Lower lobe of right lung (tissue), 2 donors: ENCODE measurements at places on chromosomes 12 and 14. TPM values are rescaled to one million over a fixed set of nuclear protein-coding genes. Genes with fewer than 3 reads are reported as not detected.

DNA sequence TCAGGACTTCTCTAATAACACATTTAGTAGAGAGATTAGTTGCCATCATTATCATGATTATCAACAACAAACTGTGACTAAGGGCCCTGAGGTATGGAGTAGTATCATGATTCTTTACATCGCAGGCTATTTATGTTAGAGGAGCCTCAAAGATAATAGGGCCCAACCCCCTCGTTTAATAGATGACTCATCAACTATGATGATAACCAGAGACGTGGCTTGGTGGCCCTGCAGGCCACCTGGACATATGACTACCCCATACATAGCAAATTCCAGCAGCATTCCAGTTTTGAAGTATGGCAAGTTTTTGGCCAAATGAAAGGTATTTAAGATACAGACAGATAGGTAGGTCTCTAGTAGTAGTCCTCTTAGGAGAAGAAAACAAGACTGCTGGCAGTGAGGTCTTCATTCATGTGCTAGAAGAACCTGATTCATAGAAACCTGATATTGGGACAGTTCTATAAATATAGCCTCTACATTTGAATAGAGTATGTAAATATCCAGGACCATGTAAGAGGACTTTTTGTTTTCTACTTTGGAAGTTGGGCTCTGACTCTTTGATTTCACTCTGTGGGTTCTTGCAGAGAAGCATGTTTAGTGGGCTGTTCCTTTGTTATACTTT, 5.6 kb downstream of the RIC8B start:
- no peak for DNase-seq

The DTX1 gene
- 6.8 TPM for total RNA-seq

- no peak for DNase-seq
Measured at GRCh38 chr14:54147282-54147681, 190.7 kb upstream of the BMP4 start.

The FAM186B gene
- total RNA-seq = 0.65 TPM

DNA sequence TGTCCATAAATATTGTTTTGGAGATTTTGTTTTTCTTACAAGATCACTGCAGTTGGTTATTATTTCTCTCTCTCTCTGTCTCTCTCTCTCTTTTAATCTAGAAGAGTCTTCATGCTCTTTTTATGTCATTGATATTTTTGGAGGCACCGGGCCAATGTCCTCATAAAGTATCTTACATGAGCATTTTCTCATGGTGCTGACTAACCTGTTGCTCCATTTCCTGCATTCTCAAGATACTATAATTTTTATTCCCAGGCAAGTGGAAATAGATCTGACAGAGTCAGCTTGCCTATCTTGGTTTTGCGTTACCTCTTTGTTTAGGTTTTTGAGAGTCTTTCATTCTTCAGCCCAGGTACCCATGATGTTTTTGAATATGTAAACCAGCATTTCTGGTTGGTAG, 938.8 kb upstream of the FBXO33 start:
- DNase-seq = no peak

DNA sequence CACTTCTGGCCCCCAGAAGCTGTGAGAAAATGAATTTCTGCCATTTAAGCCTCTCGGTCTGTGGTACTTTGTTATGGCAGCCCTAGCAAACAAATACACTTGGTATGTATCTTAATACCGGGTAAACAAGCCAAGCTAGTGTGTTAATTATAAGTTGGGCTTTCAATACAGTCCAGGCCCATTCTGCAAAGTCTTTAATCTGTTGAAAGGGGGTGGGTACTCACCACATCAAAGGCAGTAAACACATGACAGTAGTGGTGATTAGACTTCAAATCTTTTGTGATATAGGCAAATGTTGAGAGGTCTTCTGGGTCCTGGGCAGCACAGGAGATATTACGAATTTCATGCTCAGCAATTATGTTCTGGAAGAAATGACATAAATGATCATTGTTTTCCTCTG, 127.7 kb downstream of the APAF1 start:
- no peak for DNase-seq

- DNase-seq = no peak
Measured at GRCh38 chr12:107229827-107230226, 136.5 kb upstream of the CRY1 start.

The TAMALIN gene
- 85.5 TPM for total RNA-seq

The ZBTB1 gene
- 46.1 TPM for total RNA-seq
